Smooth muscle cell of the coronary artery (primary cell): ENCODE measurements at places on chromosomes 3 and 15. TPM values are rescaled to one million over a fixed set of nuclear protein-coding genes. Genes with fewer than 3 reads are reported as not detected.

Gene GOLGA6B
- total RNA-seq: not detected in 2 replicates

Gene OR5K4
- not detected in 2 replicates for total RNA-seq

Gene LARP6
- total RNA-seq: 49.7 and 61.9 TPM in 2 replicates

Gene GOLGA6L4
- 0.83 and 0.94 TPM in 2 replicates for total RNA-seq

Gene CCDC9B
- total RNA-seq: 17.8 and 38.0 TPM in 2 replicates

Gene ERICH6
- 0.08 TPM in 1 of 2 replicates, not detected in the other for total RNA-seq

Gene SNTN
- not detected in 2 replicates for total RNA-seq

Gene GOLGA8G
- total RNA-seq: not detected in 2 replicates

Gene ALDH1A3
- 29.7 and 168 TPM in 2 replicates for total RNA-seq

Gene ADGRG7
- total RNA-seq: 0.12 TPM in 1 of 2 replicates, not detected in the other

Gene IMPG2
- total RNA-seq: 0.23 and 0.35 TPM in 2 replicates

Gene TJP1
- 38.3 and 42.8 TPM in 2 replicates for total RNA-seq

Gene TF
- under 0.01 and 0.30 TPM in 2 replicates for total RNA-seq

Gene UPK1B
- total RNA-seq: not detected in 2 replicates

Gene TTLL13
- 0.12 TPM in 1 of 2 replicates, not detected in the other for total RNA-seq

Gene ARPIN
- 6.2 and 11.1 TPM in 2 replicates for total RNA-seq

Gene PCLAF
- 0.35 and 11.4 TPM in 2 replicates for total RNA-seq

Gene PPP1R14D
- not detected in 2 replicates for total RNA-seq

Gene FBXL22
- 0.53 TPM in 1 of 2 replicates, not detected in the other for total RNA-seq

Gene FHIT
- total RNA-seq: 0.38 and 0.47 TPM in 2 replicates

Gene FETUB
- total RNA-seq: not detected in 2 replicates

Gene ZNF80
- total RNA-seq: not detected in 2 replicates

Gene CCDC174
- total RNA-seq: 4.2 and 5.9 TPM in 2 replicates

Gene ADAMTS17
- 4.9 TPM in 1 of 2 replicates, not detected in the other for total RNA-seq

Gene IQCH
- 1.3 and 2.1 TPM in 2 replicates for total RNA-seq

Gene RLBP1
- total RNA-seq: not detected in 2 replicates

Gene PRICKLE2
- 17.1 and 30.4 TPM in 2 replicates for total RNA-seq

Gene PLA2G4E
- not detected in 2 replicates for total RNA-seq

Gene RFX7
- total RNA-seq: 1.2 and 3.0 TPM in 2 replicates

Gene ATP10A
- 4.4 and 5.5 TPM in 2 replicates for total RNA-seq

Gene CMTM6
- total RNA-seq: 27.6 and 74.6 TPM in 2 replicates

Gene MYZAP
- 0.35 TPM in 1 of 2 replicates, not detected in the other for total RNA-seq

Gene TEX55
- total RNA-seq: not detected in 2 replicates

Gene RUBCN
- total RNA-seq: 5.6 and 6.7 TPM in 2 replicates

Gene GOLGA8R
- total RNA-seq: 1.2 and 2.8 TPM in 2 replicates

Gene SEMA4B
- 15.6 and 25.9 TPM in 2 replicates for total RNA-seq

Gene HESX1
- 0.15 TPM in 1 of 2 replicates, not detected in the other for total RNA-seq

Gene RPL22L1
- 12.2 and 88.0 TPM in 2 replicates for total RNA-seq

Gene MYH15
- total RNA-seq: 0.15 and 1.1 TPM in 2 replicates

Gene CHRNA3
- total RNA-seq: not detected in 2 replicates

Gene DUOXA1
- total RNA-seq: 0.59 TPM in 1 of 2 replicates, not detected in the other

Gene UCN2
- under 0.01 and 0.68 TPM in 2 replicates for total RNA-seq

Gene HDC
- not detected in 2 replicates for total RNA-seq

Gene CCR8
- total RNA-seq: not detected in 2 replicates

Gene NME9
- total RNA-seq: 0.23 TPM in 2 replicates

Gene RNU6-1
- total RNA-seq: not detected in 2 replicates

Gene SUSD5
- 5.0 and 9.6 TPM in 2 replicates for total RNA-seq

Gene ARGFX
- total RNA-seq: not detected in 2 replicates

Gene KNG1
- total RNA-seq: not detected in 2 replicates

Gene P2RY1
- 0.08 and 0.35 TPM in 2 replicates for total RNA-seq

Gene SELENOS
- 51.2 and 91.8 TPM in 2 replicates for total RNA-seq

Gene CFAP91
- under 0.01 and 0.53 TPM in 2 replicates for total RNA-seq

Gene MESP2
- 0.15 and 1.6 TPM in 2 replicates for total RNA-seq

Gene CLRN1
- not detected in 2 replicates for total RNA-seq

Gene NOX5
- 0.08 and 0.12 TPM in 2 replicates for total RNA-seq

Gene CD200R1
- total RNA-seq: 0.08 TPM in 1 of 2 replicates, not detected in the other
